ENCODE measurements at places on chromosomes 6 and 20.

- DNase-seq, result no peak
Observed at GRCh38 chr6:162123797-162124196, 603.8 kb downstream of the PRKN start.

DNA sequence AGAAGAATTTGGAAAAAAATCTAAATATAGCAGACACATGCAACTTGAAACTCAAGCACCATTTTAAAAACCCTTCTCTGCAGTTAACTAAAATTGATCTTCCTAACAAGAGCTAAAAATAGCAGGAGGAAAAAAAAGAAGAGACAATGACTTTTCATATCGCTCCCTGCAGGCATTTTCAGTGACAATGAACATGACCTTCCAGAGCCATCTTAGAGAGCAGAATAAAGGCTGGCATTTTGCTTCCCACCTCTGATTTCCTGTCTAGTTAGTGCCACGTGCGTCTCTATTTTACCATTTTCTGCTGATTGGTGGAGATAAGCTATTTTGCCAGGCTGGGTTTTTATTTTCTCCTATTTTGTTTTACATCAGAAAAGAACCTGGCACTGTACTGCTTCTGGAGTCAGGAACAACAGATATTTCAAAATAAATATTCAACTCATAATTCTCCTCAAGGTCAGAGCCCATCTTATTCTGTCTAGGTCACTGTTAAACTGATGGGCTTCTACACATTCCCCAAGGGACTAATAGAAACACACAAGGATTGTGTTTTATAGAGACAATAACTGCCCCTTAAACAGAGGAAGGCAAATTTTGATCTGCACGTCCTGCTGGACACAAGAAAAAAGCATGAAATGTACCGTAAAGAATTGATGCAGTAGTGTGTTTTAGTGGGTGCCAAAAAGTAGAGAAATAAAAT is 70.2 kb upstream of the ENPP5 start:
- DNase-seq, result no peak

- no peak for DNase-seq
Observed at GRCh38 chr6:35160642-35161041, 19.5 kb upstream of the TCP11 start.

DNA sequence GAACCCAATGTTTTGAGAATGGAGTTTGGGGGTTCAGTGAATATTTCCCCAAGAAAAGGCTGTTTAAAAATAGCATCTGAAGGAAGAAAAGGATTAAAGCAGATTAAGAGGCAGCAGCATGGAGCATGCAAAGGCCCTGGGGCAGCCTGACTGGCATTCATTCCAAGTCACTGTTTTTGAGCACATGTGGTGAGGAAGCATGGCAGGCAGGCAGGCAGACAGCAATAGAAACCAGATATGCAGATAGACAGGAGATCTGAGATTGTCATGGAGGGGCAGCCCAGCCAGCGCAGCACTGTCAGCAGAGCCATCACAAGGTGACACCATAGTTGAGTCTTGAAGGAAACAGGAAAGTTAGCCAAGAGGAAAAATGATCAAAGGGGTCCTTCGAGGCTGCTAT is 37.8 kb downstream of the SIRPA start:
- DNase-seq, result no peak

DNA sequence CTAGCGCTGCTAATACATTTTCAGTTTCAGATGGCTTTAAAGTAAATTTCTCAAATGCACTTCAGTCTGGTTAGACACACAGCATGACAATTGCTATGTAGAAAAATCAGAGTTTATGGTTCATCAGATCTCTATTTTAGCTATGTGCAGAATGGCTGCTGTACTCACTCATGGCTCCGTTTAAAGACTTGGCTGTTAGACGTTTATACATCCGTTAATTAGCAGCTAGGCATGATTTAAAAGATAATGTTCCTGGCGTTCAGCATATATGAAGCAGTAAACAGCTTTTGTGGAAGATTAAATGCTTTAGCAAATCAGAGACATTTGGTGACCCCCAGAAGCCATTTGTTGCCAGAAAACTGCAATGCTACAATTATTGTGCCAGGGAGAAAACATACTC is 350.0 kb upstream of the MANEA start:
- no peak for DNase-seq

- no peak for DNase-seq
Observed at GRCh38 chr6:159462431-159462830, 230.6 kb downstream of the SOD2 start.

- DNase-seq, result no peak
Observed at GRCh38 chr20:53828682-53829254, 235.1 kb upstream of the ZNF217 start.

GRCh38 chr6:118469468-118469867 is 78.6 kb upstream of the PLN start:
- no peak for DNase-seq

DNA sequence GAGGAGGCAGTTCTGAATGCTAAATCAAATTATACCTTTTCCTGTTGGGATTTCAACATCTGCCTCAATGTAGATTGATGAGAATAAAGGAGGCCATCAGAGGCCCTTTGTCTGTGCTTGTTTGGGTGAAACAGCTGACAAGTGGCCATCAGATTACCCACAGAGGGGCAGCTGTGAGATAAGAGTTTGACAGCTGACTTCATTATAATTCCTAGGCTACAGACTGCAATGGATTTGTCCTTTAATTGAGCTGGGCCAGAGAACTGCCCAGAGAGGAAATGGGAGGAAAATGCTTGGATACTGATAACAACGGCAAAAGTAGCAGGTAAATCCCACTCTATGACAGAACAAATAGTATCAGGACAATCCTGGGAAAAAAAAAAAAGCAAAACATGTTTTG is 649.4 kb downstream of the HDGFL1 start:
- DNase-seq, result no peak

GRCh38 chr6:111076024-111076695 is 11.1 kb upstream of the SLC16A10 start:
- no peak for DNase-seq

GRCh38 chr6:90458353-90459224 is 128.3 kb downstream of the MAP3K7 start:
- DNase-seq, result peak; percentile 90

GRCh38 chr6:142760152-142760551 is 184.8 kb downstream of the HIVEP2 start:
- DNase-seq, result no peak

DNA sequence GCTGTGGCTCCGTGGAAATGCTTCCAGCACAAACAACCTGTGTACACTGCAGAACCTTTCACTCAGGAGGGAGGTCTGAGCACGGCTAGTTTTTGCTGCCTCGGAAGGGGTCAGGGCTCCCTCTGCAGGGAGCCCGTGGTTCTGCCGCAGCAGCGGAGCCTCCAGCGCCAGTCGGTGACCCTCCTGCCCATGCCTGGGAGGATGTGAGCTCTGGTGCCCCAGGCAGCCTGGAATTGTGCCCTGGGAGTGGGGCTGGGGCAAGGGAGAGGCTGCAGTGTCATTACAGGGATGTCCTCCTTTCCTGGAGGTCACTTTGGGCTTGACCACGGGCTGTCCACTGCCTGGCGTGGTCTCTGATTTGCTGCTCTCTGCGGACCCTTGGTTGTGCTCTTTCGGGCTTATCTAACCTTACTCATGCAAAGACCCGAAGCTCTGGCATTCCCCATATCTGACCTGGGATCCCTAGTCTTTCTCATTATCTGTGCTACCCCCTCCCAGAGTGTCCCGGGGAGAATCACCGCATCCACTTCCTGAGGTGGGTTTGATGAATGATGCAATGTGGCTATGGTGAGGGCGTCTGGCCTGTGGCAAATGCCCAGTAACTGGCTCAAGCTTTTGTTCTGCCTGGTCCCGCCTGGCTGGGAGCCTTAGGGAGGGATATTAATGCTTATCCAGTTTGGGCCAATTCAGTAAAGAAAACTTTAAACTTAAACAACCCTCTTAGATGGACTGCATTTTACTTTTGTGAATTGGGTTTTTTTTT is 59.6 kb upstream of the TAGAP start:
- peak; percentile 92 for DNase-seq

GRCh38 chr20:17859616-17860232 is 108.9 kb downstream of the SNX5 start:
- DNase-seq, result no peak

DNA sequence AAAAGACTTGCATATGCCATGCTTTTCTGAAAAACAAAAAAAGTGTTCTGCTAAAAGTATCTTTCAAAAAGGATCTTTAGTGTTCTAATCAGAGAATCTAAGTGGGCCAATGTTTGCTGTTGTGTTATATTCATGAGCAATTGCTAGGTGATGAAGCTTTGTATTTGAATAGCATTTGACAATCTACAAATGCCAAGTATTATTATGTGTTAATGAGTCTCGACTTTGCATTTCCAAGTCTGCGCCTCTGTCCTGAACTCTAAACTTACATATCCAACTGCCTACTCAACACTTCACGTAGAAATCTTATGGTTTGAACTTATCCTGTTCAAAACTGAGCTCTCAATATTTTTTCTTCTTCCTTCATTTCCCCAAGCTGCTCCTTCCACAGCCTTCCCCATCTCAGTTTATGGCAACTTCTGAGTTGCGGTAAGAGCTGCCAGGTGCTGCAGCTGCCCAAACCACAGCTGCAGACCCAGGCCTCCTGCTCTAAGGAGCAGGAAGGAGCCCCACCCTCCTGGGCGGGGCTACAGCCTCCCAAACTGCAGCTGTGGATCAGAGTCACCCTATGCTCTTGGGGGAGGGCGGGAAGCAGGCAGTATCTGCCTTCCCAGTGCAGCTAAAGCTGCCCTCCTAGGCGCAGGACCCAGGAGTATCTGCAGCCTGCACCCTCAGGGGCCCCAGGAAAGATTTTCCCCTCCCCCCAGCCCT is 16.7 kb upstream of the MAK start:
- DNase-seq, result no peak

- DNase-seq, result no peak
Observed at GRCh38 chr6:154209555-154209954, 147.0 kb downstream of the IPCEF1 start.

DNA sequence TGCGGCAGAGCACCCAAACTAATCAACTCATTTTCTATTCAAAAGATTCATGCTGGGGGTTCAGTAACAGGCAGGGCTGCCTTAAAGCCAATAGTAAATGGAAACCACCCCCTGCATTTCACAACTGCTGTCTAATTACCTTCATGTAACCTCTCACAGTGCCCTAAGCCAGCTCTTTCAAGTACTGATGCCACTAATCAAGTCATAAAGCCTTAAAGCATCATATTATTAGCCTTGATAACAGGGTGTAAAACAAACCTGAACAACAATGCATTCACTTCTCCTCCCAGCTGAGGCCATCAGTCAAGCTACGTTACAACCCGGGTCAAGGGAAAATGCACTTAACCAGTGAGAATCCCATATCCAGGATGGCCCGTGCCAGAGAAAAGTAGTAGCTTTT is 33.0 kb downstream of the TRERF1 start:
- no peak for DNase-seq

GRCh38 chr6:1497761-1498105 is 108.4 kb downstream of the FOXF2 start:
- DNase-seq, result no peak

DNA sequence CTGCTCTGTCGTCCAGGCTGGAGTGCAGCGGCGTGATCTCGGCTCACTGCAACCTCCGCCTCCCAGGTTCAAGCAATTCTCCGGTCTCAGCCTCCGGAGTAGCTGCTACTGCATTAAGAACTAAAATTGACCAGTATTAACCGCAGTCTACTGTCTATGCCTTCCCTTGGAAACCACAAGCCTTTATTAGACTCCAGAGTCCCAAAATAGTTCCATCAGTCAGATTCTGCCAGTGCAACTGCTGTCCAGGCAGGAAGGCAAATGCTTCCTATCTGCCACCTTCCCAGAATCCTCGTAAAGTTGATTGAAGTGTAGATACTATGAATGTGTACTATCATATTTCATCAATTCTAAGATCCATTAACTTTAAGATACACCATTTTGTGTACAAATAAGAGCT is 16.7 kb downstream of the KAT14 start:
- no peak for DNase-seq

GRCh38 chr20:17418737-17419136 is 112.4 kb downstream of the BFSP1 start:
- DNase-seq, result no peak

DNA sequence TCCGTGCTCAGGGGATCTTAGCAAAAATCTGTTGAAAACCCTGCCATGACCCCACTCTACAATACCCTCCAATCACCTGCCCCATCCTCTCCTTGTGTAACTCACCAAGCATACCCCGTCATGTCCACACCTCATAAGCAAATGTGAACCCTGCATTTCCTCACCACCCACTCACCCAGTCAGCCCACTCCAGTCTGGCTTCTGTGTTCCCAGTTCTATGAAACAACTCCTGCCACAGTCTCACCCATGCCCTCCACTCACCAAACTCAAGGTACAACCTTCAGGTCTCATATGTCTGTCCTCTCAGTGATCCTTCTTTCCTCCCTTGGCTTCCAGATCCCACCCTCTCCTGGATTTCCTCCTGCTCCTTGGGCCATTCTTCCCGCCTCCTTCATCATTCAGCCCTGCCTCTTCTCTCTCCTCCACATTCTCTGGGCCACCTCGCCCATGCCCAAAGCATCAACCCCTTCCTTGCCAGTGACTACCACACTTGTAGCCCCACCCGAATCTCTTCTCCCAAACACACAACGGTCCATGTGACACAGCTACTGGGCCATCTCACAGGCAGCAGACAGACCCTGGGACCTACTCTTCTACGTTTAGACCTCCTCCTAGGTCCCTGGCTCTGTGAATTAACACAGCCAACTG is 8.8 kb downstream of the DDRGK1 start:
- DNase-seq, result no peak

- DNase-seq, result no peak
Observed at GRCh38 chr6:147468634-147469033, 39.9 kb upstream of the SAMD5 start.

- no peak for DNase-seq
Observed at GRCh38 chr6:4846387-4846786, 70.2 kb downstream of the CDYL start.

DNA sequence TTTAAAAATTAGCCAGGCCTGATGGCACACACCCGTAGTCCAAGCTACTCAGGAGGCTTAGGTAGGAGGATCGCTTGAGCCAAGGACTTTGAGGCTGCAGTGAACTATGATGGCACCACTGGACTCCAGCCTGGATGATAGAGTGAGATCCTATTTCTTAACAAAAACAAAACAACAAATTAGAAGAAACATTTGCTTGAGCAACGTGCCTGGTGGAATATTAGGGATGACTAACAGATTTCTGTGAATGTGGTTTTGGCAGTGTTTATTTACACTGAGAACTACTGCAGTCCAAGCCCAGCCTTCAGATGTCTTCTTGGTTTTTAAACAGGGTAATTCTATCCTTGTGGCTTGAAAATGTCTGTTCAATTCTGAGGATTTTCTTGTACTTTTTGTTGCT is 9.2 kb downstream of the PPP1R3G start:
- DNase-seq, result no peak

All from activated effector memory CD4-positive, alpha-beta T cell treated with anti-CD3 and anti-CD28 coated beads, Interleukin-2, amount 50 U/mL, for 16 hours (primary cell).